ENCODE measurements at places on chromosomes 16 and 17. TPM values are rescaled to one million over a fixed set of nuclear protein-coding genes. Genes with fewer than 3 reads are reported as not detected.

The KCNJ16 gene
- 13.5 TPM for total RNA-seq

The ZNF23 gene
- 11.1 TPM for total RNA-seq

The NEUROD2 gene
- not detected for total RNA-seq

The SEPTIN12 gene
- not detected for total RNA-seq

The TMC8 gene
- 0.85 TPM for total RNA-seq

The CYGB gene
- 10.0 TPM for total RNA-seq

The IRX5 gene
- total RNA-seq: 29.1 TPM

The KRTAP9-2 gene
- not detected for total RNA-seq

The ADAP2 gene
- 2.6 TPM for total RNA-seq

The KIF2B gene
- not detected for total RNA-seq

GRCh38 chr17:42673885-42674754 lies 2.7 kb downstream of the PLEKHH3 start:
- DNase-seq: no peak

DNA sequence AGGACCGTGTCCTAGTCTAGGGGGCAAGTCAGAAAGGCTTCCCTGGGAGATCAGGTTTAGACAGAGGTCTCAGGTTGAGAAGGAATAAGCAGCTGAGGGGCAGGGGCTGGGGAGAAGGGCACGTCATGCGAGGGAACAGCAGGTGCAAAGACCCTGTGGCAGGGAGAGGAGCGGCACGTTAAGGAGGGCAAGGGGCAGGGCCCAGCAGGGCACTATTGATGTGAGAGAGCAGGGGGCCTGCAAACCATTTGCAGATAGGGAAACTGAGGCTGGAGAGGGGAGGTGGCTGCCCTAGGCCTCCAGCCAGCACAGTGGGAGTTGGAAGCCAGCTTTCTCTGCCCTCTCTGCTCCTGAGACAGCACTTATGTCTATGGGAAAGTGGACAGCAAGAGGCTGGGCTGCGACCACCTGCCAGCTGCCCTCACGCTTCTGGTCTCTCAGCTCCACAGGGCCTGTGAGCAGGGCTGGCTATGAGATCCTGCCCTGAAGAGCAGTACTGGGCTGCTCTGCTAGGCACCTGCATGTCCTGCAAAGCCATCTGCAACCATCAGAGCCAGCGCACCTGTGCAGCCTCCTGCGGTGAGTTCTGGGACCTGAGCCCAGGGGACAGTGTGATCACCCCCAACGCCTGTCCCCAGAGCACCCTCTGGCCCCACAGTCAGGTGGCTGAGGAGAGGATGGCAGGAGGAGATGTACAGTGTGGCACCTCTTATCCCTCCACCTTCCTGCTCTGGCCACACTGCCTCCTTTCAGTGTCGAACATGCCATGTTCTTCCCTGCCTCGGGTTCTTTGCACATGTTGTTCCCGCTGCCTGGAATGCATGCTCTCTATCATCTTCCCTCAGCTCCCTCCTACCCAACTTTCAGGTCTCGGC lies 61.5 kb downstream of the USP22 start:
- no peak for DNase-seq

GRCh38 chr17:73278049-73278464 lies 16.4 kb upstream of the CPSF4L start:
- DNase-seq: no peak

GRCh38 chr17:71084219-71084618 lies 914.9 kb downstream of the KCNJ2 start:
- no peak for DNase-seq

DNA sequence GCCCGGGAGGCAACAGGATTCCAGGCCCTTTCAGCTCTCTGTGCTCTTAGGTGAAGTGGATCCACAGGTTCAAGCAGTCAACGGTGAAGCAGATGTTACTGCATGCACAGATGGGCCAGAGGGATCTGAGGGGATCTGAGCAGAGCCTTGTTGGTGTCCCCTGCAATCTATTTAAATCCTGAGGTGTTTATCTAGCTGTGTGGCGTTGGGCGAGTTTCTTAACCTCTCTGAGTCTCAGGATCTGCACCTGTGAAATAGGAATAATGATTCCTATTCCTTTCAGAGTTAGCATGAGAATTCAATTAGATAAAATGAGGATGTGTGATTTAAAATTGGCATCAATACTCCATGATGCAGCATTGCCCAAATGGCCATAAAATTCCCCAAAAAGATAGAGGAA lies 237.3 kb upstream of the CDH5 start:
- no peak for DNase-seq

- no peak for DNase-seq
These were observed 1.4 kb downstream of the PRSS8 start for GRCh38 chr16:31134091-31134571.

- no peak for DNase-seq
These were observed 37.5 kb upstream of the CCR7 start for GRCh38 chr17:40602445-40603443.

GRCh38 chr16:79482011-79482410 lies 118.5 kb downstream of the MAF start:
- DNase-seq: no peak

DNA sequence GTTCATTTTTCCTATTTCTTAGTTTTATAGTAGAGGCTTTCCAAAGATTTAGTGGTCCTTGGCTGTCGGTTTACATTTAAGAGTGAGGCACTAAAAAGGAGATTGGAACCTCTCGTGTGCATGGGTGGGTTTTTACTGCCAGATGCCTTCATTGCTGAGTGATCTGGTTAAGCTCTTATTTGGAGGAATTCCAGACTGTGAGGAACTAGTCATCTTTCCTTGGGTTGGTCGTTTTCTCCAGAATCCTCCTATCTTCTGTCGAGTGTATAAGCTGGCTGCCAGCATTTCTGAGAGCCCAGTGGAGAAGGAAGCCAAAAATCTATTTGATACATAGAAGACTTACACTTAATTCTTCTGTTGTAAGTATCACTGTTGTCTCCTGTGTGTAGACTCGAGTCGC lies 22.6 kb downstream of the IST1 start:
- DNase-seq: no peak

- no peak for DNase-seq
These were observed 723.4 kb downstream of the MAF start for GRCh38 chr16:78877114-78877655.

GRCh38 chr17:45234641-45235415 lies 13.1 kb downstream of the FMNL1 start:
- DNase-seq: no peak

- DNase-seq: no peak
These were observed 74.4 kb upstream of the SMIM36 start for GRCh38 chr17:55585629-55586028.

DNA sequence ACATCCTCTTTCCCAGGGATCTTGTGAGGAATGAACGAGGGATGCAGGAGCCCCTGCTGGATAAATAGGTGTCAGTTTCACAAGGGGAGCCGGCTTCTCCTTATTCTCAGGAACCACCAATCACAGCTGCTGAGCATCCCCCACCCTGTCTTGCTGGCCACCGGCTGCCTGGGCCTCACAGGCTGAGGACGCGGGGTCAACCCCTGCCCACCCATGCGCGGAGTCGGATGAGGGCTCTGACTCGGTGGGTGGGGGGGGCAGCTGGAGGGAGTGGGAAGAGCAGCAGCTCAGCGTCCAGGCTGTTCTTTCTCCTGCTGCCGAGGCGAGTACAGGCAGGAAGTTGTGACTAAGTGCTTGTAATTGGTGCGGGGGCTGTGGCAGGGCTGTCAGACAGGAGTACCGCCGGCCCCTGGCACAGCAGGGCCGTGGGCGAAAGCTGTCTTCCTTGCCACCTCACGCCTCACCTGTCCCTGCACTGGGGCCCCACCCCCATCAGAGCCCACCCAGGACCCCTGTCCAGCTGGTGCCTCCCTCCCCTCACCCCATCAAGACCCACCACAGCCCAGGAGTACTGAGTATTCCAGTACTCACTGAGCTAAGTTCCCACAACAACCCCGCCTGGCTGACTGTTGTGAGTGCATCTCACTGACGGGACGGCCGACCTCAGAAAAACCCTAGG lies 11.0 kb upstream of the DPEP1 start:
- peak; percentile 87 for DNase-seq

DNA sequence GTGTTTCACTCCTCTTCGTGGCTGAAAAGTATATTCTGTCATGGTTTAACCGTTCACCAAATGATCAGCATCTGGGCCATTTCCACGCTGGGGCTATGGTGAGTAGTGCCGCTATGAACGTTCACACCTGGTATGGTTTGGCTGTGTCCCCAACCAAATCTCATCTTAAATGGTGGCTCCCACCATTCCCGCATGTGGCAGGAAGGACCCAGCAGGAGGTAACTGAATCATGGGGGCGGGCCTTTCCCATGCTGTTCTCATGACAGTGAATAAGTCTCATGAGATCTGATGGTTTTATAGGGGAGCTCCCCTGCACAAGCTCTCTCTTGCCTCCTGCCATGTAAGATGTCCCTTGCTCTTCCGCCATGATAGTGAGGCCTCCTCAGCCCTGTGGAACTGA lies 45.7 kb upstream of the ZNF469 start:
- DNase-seq: no peak

- DNase-seq: no peak
These were observed 117.7 kb upstream of the ELAC2 start for GRCh38 chr17:13135506-13135905.

DNA sequence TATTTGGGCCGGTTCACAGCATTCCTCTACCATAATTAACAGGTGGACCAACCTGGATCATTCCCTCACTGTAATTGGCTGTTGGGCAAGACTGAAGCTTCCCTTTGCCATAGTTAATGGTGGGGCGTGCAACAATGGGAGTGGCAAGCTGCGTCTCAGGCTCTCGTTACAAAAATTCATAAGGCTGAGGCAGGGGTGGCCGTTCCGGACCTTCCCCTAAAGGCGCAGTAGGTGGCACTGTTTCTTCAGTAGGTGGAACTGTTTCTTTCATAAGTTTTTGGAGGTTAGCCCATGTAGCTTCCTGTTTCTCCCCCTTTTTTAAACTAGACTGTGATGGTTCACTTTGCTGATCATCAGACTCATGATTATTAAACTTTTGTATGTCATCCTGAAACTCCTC lies 17.0 kb upstream of the TMC5 start:
- no peak for DNase-seq

GRCh38 chr16:84825896-84826557 lies 6.2 kb downstream of the CRISPLD2 start:
- DNase-seq: no peak

DNA sequence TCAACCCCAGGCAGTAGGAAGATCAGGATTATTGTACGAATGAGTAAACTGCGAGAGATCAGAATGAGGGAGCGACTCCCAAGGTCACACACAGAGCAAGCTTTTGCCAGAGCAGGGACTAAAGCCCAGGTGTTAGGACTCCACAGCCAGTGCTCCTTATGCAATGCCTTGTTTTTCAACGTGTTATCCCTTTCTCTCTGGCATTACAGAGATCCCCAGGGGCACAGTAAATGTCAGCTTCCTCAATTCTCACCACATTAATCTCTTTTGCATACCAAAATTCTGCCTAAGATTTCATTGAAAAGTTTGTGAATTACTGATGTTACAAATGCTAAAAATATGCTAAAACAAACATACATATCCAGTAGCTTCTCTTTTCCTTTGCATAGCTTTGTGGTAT lies 68.1 kb upstream of the CES5A start:
- DNase-seq: no peak

GRCh38 chr17:59289981-59290301 lies 41.5 kb upstream of the YPEL2 start:
- DNase-seq: no peak

GRCh38 chr17:82661717-82662683 lies 13.8 kb upstream of the WDR45B start:
- no peak for DNase-seq

- DNase-seq: no peak
These were observed 10.5 kb upstream of the ALDOA start for GRCh38 chr16:30054959-30055553.

DNA sequence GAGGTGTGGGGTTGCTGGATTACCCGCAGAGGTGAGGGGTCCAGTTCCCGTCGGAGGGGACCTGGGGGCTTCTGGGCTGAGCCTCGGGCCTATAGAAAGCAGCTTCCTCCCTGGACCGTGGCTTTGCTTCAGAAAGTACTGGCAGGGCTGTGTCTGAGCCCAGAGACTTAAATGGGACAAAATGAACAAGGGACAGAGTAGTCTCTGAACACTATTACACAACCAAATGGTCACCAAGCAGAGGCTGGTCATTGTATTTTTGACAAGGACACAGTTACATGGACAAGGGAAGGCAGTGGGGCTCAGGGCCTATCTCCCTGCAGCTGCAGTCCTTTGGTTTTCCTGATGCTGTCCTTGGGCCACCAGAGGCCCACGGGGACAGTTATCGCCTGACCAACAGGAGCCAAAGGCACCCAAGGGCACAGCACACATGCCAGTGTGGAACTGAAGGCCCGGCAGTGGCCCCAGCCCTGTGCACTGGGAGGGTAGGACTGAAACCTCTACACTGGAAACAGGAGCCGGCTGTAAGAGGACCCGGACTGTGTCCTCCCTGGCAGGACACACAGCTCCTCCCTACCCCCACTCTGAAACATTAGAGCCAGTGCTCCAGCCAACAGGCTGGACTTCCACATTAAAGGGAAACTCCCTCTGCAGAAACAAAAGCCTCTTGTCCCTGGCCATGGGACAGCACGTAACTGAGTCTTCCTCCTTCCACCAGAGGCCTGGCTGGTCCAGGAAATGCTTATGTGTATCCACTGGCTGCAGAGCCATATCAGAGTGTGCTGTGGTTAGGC lies 26.0 kb upstream of the ERN1 start:
- no peak for DNase-seq

GRCh38 chr16:19885451-19886072 lies 914 bp upstream of the GPRC5B start:
- DNase-seq: no peak

DNA sequence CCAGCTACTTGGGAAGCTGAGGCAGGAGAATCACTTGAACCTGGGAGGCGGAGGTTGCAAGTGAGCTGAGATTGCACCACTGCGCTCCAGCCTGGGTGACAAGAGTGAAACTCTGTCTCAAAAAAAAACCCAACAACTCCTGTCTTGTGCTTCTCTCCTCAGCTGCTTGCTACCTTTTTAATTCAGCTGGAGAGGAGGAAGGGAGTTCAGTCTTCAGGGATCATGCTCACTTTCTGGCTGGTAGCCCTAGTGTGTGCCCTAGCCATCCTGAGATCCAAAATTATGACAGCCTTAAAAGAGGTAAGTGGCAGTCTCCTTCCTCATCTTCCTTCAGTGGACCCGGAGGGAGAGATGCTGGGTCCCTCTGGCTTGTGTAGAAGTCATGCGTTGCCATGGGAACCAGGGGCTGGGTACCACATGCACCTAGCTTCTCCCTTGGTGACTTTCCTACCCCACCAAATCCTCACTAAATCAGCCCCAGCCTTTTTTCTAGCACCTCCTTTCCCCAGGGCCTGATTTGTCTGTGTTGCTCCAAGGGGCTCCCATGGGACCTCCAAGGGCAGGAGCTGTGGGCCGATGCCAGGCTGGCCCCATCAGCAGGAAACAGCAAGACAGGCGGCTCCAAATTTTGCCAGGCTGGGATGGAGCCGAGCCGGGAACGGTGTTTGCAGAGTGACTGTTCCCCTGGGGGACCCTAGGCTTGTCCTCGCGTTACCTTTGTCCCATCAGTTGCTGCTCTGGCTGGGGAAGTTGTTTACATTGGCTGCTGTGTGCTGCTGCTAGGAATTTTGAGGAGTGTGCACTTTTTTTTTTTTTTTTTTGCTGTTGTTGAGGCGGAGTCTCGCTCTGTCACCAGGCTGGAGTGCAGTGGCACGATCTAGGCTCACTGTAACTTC lies 65.2 kb downstream of the ABCC1 start:
- DNase-seq: no peak
